A673 (cell line): ENCODE measurements at places on chromosomes 11 and 22. TPM values are rescaled to one million over a fixed set of nuclear protein-coding genes. Genes with fewer than 3 reads are reported as not detected.

- DNase-seq = no peak
Observed at GRCh38 chr22:42962295-42963230, 52.4 kb downstream of the PACSIN2 start.

- DNase-seq = no peak
Observed at GRCh38 chr11:119417726-119418540, 5.0 kb downstream of the THY1 start.

- DNase-seq = no peak
Observed at GRCh38 chr11:46710821-46711269, 8.2 kb upstream of the F2 start.

POU2AF1 gene
- not detected in 2 replicates for total RNA-seq

- no peak for DNase-seq
Observed at GRCh38 chr11:27909386-27909785, 198.6 kb downstream of the KIF18A start.

GRCh38 chr22:48227341-48228018 is 1465.0 kb downstream of the TBC1D22A start:
- no peak for DNase-seq
